ENCODE measurements at places on chromosomes 1 and 21.

GRCh38 chr1:225424562-225425200 is 3.2 kb downstream of the LBR start:
- DNase-seq, result peak; percentile 36

DNA sequence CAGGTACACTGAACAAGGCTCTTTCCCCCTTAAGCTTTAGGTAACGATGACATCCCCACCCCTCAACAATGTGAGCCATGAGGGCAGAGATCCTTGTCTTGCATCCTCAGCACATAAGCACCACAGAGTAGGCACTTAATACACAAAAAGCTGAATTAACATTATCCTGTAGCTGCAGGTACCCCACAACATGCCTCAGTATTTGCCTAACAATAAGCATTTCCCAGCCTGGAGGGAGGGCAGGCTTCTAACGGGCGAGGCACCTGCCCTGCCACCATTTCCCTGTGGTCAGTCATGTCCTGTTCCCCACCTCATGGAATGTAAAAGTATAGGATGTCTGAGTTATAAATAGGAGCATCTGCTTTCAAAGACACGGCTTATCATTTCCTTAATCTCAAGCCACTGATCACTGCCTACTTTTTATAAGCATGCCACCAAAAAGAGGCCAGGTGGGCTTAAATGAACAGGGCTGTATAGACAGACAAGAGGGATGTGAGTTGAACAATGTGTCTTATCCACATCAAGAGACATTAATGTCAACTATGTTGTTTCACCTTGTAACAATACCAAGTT is 3.4 kb downstream of the CAPZB start:
- no peak for DNase-seq

GRCh38 chr1:227335242-227336020 is 17.1 kb upstream of the CDC42BPA start:
- DNase-seq, result no peak

- DNase-seq, result no peak
Observed at GRCh38 chr1:1240822-1241587, 5.5 kb downstream of the C1QTNF12 start.

DNA sequence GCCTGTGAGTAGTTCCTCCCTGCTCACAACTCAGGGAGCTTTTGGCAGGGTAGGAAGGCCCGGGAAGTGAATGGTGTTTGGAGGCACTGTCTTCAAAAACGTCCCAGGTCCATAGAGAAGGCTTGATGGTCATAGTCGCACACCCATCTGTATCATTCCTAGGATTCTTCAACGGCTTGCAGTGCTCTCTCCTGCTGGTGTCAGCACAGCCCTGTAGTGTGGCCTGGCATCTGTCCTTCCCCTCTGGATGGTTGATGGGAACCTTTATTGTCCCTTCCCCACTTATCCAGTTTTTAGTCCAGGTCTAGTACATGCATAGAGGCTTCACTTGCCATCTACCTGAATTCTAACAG is 142.8 kb upstream of the HOOK1 start:
- no peak for DNase-seq

GRCh38 chr1:84298684-84299535 is 2.6 kb upstream of the SAMD13 start:
- peak; percentile 62 for DNase-seq

DNA sequence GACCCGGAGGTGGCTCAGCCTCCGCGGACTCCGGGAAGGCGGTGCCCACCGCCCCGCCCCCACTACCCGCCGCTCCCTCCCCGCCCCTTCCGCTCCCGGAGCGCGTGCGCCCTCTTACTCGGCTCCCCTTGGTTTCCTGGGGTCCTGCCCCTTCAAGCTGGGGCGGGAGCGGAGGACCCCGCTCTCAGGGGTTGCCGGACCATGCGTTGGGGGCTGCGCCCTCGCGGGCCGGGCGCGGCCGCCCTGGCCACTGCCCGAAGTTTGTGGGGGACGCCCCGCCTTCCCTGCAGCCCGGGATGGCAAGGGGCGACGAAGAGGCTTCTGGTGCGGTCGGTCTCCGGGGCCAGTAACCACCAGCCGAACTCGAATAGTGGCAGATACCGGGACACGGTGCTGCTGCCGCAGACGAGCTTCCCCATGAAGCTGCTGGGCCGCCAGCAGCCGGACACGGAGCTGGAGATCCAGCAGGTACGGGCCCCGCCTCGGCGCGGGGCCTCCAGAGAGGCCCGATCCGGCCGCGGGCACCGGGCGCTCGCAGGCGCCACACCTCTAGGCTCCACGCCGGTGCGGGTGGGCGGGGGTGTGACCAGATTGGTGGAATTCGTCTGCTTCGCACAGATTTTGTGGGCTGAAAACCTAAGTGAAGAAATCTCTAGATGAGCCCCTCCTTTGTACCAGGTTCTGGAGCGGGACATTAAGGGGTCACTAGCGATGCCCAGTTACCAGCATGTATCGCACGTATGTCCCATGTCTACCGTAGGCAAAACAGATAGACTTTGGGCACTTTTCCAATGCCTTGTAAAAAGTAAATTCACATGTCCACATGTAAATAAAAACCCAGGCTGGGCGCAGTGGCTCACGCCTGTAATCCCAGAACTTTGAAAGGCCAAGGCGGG is at the start of gene IARS2:
Gene IARS2 (plus strand): TSS at position 117 of the 896 bp plus-strand sequence. CDS start 85 bp downstream, at position 202.
- DNase-seq, result peak; percentile 98

GRCh38 chr1:30904191-30904961 is 4.2 kb downstream of the SDC3 start:
- DNase-seq, result no peak

DNA sequence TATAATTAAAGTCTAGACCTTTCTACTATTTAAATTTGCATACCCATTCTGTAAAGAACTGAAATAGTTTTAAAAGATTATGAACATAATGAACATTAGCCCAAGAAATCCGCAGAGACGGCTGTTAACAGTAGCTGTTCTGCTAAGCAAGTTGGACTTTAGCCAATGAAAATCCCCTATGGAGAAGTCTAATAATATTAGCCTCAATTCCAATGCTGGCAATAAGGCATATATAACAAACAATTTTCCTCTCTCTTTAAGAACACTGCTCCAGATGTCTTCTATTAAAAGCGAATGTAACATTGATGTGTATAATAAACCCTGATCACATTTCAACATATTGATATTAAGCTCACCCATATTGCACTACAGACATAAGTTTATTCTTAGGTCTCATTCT is 221.3 kb upstream of the KCTD3 start:
- no peak for DNase-seq

GRCh38 chr1:162631546-162632191 is 595 bp upstream of the DDR2 start:
- DNase-seq, result peak; percentile 56

DNA sequence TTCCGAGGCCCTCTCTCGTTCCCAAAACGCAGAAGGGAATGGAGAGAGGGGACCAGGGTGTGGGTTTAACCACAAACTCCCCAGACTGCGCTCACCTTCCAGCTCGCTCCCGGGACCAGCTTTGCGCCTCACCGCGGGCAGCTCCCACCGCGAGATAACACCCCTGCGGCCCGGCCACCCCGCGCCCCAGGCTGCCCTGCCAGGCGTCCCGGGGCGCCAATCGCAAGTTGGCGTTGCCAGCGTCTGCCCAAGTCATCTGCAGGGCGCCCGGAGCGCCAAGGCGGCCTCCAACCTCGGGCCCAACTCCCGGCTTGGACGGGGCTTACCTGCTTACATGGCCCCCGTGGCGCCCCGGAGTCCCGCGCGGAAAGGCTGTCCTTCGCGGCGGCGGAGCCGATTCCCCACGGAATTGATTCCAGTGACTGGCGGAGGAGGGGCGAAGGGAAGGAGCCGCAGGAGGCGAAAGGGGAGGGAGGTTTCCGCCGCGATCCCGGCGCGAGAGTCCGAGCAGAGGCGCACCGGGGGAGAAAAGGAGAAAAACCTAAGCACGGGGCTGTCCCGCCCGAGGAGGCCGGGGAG is 456 bp downstream of the PTPN14 start:
- peak; percentile 65 for DNase-seq

DNA sequence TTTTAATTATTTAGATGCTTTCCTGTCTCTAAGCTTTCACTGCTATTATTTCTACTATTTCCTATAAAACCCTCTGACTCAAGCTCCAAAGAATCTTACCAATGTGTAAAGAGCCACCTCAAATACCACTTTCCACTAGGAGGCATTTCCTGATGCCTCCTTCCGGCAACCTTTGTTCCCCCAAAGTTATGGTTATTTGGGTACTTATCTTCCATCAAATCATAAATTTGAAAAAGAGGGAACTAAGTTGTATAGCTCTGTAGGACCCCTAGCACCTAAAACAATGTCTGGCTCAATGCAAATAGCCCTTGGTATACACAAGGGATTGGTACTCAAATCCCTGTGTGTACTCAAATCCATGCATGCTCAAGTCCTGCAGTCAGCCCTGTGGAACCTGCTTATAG is 79.6 kb downstream of the NME7 start:
- peak; percentile 42 for DNase-seq

GRCh38 chr1:145956781-145957442 is 905 bp downstream of the LIX1L start:
- no peak for DNase-seq

DNA sequence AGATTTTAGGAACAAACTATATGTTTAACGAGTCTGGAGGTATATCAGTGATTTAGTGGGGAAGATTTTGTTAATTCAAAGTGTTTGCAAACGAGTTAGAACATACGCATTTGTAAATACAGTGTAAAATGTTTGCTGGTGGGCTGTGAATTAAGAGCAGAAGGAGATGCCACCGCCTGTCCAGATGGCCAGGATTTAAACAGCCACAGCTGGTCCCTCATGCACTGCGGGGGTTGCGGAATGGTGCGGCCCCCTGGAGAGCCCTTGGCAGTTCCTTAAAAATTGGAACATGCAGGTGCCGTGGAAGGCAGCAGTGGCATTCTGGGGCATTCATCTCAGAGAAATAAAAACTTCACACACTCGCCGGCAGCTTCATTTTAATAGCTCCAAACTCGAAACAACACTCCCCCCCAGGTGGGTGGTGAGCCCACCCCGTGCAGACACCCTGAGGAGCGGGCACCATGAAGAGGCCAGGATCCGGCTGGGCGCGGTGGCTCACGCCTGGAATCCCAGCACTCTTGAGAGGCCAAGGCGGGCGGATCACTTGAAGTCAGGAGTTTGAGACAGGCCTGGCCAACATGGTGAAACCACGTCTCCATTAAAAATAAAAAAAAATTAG is 3.5 kb upstream of the C1orf159 start:
- DNase-seq, result no peak

DNA sequence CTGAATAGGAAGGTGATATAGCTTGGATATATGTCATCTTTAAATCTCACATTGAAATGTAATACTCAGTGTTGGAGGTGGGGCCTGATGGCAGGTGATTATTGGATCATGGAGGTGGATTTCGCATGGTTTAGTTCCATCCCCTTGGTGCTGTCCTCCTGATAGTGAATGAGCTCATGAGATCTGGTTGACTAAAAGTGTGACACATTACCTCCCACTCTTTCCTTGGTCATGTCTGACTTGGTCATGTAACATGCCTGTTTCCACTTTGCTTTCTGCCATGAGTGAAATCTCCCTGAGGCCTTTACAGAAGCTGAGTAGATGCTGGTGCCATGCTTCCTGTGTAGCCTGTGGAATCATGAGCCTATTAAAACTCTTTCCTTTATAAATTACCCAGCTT is 664.5 kb upstream of the NR5A2 start:
- DNase-seq, result no peak

- DNase-seq, result no peak
Observed at GRCh38 chr1:48772211-48772610, 4.5 kb downstream of the BEND5 start.

- no peak for DNase-seq
Observed at GRCh38 chr1:182889997-182890396, 50.9 kb downstream of the DHX9 start.

DNA sequence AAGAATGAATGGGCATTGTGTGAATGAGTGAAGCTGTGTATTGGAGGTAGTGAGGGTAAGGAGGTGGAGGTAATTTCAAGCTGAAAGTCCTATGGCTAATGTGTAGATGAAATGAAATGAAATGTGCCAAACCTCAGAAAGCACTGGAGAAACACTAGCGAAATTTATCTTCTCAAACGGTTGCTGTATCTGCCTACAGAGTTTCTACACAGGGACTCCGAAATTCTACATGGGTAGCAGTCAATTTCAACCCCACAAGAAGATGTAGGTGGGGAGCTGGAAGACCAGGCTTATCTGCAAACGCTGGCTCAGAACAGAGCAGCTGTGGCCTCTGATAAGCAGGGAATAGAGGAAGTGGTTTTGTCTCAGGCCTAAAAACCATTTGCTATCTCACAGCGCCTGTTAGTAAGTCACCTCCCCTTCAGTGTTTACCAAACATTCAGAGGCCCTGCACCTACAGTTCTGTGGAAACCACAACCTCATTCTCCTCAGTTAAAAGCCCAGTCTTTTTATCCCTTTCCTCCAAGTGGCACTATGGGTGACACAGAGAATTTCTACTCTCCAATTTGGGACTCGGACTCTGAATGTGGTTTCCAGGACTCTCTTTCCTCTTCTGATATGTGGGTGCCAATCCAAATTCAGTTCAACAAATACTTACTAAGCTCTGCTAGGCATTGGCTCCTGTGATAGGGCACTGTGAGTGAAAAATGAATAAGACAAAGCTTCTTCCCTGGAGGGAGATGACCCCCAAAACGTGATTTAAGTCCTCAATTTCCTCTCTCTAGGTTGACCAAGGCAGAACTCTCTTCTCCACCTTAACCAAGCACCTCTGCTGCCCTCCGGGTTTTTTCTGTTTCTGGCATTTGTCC is 17.2 kb upstream of the SLAMF6 start:
- DNase-seq, result no peak

DNA sequence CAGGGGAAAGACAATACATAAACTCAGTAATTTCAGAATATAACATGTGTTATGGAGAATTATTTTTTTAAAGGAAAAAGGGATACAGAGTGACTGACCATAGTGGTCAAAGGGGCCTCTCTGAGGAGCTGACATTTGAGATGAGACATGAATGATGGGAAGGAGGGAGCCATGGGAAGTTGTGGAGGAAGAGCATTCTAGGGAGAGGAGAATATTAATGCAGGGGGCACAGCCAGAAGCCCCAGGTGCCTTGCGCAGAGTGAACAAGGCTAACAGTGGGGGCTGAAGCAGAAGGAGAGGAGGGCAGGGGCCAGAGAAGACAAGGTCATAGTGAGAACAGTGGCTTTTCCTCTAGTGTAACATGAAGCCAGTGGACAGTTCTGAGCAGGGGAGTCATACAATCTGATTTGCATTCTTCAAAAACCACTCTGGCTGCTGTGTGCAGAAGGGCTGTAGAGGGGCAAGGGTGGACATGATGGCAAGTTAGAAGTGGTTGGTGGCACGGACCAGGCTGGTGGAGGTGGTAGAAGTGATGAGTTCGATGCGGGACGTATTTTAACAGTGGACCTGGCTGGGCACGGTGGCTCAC is 28.2 kb upstream of the IFNLR1 start:
- no peak for DNase-seq

GRCh38 chr21:34989337-34990151 is 59.6 kb downstream of the RUNX1 start:
- DNase-seq, result no peak

Data from AG20443 (cell line).